ENCODE measurements at places on chromosomes 16 and 17. TPM values are rescaled to one million over a fixed set of nuclear protein-coding genes. Genes with fewer than 3 reads are reported as not detected.

CACNG3 gene
- not detected for total RNA-seq

SHCBP1 gene
- 1.8 TPM for total RNA-seq

C16orf96 gene
- total RNA-seq = not detected

PRSS36 gene
- total RNA-seq = 0.30 TPM

TACO1 gene
- total RNA-seq = 17.2 TPM

MYH11 gene
- under 0.01 TPM for total RNA-seq

NPIPB5 gene
- total RNA-seq = 82.8 TPM

WBP2 gene
- 29.7 TPM for total RNA-seq

GGT6 gene
- not detected for total RNA-seq

FNDC8 gene
- not detected for total RNA-seq

TBC1D26 gene
- 0.18 TPM for total RNA-seq

SCO1 gene
- 25.2 TPM for total RNA-seq

SKAP1 gene
- 0.28 TPM for total RNA-seq

KREMEN2 gene
- total RNA-seq = not detected

CRISPLD2 gene
- 47.8 TPM for total RNA-seq

NOL3 gene
- 22.9 TPM for total RNA-seq

CACNB1 gene
- 4.8 TPM for total RNA-seq

FN3K gene
- 10.4 TPM for total RNA-seq

CACNG4 gene
- total RNA-seq = not detected

RAP1GAP2 gene
- total RNA-seq = 0.30 TPM

CAPNS2 gene
- total RNA-seq = 1.2 TPM

HS3ST4 gene
- total RNA-seq = not detected

RPL26 gene
- total RNA-seq = 1,578 TPM

MPV17L gene
- total RNA-seq = 0.23 TPM

CD300H gene
- not detected for total RNA-seq
